ENCODE measurements at places on chromosomes 5 and 9.

DNA sequence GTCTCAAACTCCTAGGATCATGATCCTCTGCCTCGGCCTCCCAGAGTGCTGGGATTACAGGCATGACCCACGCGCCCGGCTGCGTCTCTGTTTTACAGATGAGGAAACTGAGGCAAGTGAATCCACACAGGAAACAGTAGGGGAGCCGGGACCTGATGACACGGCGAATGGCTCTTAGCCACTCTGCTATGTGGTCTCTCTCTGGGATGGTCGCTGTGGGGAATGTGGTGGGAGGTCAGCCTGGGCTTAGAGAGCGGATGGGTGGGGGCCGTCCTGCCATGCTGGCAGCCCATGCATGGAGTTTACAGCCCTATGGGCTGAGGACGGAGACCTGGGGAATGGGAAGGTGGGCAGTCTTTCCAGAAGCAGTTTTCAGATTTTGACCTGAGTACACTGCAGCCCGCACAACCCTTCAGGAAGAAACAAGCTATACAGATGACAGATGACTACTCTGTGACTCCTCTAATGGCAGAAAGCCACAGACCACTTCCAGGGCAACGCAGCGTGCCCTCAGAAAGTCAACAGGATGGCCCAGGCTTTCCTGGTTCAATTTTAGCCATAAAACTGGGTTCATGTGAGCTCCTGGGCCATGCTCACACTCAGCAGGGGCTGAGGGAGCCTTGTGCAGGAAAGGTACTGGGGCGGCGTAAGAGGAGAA is 136.1 kb upstream of the RAPGEF1 start:
- DNase-seq = no peak

- DNase-seq = no peak
These were observed 190.9 kb downstream of the RFK start for GRCh38 chr9:76203373-76203772.

GRCh38 chr9:91885746-91886413 is 64.1 kb downstream of the ROR2 start:
- DNase-seq = no peak

DNA sequence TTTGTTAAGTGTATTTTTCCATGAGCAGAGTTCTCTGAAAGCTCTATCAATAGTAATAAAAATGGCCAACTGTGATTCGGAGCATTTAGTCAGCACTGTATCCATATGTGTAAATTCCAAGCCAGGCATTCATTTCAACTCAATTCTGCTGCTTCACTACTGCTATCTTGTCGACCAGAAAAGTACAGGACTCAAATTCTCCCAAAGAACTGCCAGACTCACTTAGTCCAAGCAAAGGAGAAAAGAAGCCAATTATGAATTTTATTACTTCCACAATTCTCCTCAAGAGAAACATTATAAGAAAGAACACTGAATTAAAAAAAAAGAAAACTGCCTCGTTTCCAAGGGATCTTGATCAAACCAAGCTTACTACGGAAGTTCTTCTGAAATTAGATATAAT is 906.3 kb upstream of the DMAC1 start:
- no peak for DNase-seq

DNA sequence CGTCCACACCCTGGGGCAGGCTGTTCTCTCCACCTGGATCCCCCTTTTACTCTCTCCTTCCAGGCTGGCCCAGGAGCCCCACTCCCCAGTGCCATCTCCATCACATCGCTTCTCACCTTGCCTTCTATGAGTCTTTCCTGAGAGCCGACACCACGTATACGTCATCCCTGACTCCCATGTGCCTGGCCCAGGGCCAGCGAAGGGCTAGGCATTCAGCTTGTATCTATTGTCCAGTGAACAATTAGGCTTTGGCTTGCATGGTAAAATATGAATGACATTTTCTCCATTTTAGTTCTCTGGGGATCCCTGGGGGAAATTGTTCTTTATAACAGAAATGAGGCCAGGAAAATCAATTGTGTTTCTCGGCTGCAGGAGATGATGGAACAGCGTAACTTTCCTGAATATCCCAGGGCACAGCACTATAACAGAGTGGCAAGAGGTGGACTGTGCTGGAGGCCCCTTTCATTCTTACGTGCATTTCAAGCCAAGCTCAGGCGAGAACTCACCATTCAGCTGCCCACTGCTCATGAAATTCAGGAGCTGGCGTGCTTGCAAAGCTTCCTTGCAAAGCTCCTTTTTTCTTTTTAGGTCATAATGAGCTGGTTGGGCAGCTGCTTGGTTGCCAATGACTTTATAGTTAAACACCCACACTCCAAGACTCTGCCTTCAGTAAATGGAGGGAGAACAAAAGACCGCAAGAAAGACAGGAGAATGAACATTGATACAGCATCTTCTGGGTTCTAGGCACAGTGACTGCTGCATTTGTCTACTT is 37.7 kb downstream of the NSG2 start:
- no peak for DNase-seq

DNA sequence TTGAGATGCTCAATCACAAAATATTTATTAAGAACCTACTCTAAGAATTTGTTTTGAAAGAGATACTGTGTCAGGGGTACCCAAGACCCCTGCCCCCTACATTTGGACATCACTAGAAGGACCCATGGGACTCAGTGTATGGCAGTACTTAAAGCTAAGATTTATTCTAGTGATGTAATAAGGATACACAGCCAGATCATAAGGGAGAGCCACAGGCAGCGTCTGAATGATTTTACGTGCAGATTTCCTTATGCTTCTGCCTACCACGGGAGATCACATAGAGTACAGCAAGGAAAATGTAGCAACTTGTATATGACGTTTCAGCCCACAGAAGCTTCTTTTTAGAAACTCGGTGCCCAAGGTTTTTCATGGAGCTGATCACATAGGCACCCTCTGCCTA is 172.9 kb downstream of the DEPDC1B start:
- DNase-seq = no peak

DNA sequence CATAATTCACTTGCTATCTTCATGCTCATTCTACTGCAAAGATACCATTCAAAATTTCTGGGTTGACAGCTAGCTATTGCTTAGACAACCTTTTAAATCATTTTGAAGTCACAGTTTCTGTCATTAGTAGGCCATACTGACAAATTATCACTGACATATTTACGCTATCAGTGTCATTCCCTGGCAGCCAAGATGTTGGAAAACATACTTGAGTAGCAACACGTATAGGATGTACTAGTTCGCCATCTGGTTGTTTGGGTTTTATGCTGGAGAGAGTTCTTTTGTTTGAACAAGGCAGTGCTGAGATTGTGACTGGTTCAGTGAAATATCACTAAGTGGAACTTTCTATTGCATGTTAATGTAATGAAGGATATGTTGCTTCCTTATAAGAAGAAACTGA is 621.9 kb downstream of the DTWD2 start:
- no peak for DNase-seq

DNA sequence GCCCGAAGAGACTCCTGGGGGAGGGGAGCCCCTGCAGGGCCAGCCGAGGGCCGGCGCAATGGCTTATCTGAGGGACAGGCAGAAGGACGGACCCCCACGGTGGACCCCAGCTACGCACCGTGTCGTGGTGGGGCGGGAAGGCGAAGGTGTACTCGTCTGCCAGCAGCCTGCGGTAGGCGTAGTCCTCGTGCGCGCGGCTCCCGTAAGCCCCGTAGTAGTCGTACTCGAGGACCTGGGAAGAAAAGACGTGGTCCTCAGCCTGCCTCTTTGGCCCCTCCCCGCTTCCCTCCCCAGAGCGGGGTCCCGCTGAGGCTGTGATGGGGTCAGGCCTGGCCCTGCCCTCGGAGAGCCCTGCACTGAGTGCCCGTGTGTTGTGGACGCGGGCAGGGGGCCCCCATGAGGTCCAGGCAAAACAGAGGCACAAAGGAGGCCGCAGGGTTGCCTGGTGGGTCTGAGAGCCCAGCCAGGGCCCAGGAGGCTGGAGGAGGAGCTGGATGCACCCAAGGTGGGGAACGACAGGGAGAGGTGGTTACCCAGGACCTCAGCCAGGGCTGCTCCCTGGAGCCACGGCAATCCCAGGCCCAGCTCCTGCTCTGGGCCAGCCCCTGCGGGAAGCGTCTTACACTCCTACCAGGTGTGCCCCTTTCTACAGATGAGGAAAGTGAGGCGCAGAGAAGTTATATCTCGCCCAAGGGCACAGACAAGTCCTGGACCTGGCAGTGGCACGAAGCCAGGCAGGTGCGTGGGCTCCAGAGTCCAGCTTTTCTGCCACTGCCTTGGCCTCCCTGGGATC is 35.2 kb downstream of the SARDH start:
- no peak for DNase-seq

DNA sequence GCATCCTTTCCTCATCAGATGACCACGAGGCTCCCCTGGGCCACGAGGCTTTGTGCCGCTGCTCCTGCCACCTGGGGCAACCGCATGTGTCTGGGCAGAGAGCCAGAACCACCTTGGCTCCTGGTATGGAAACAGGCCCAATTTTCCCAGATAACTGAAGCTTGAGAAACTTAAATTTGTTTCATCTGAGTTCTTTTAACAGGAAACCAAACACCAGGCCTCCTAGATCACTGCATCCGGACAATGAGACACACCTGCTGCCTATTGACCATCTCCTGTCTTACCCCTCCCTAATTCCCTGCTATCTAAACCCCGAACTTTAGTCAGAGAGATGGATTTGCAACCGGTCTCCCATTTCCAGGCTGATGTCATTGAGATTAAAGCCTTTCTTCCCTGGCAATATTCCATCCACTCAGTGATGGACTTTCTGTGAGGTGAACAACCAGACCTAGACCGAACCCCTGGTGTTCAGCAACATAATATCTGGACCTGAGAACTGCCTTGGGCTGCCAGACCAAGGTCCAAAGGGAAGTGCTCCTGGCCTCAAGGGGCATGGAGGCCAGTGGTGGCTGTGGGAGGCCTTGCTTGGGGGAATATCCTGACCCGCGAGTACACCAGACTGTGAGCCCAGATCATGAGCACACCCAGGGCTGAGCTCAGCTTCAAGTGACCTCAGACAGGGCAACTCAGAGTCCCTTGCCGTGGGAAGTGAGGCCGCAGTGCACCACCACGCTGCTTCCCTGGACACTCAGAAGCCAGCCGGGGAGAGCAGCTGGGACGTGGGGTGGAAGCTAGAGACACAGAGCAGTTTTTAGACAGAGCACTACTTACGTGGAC is 199.7 kb downstream of the HSPA4 start:
- no peak for DNase-seq

DNA sequence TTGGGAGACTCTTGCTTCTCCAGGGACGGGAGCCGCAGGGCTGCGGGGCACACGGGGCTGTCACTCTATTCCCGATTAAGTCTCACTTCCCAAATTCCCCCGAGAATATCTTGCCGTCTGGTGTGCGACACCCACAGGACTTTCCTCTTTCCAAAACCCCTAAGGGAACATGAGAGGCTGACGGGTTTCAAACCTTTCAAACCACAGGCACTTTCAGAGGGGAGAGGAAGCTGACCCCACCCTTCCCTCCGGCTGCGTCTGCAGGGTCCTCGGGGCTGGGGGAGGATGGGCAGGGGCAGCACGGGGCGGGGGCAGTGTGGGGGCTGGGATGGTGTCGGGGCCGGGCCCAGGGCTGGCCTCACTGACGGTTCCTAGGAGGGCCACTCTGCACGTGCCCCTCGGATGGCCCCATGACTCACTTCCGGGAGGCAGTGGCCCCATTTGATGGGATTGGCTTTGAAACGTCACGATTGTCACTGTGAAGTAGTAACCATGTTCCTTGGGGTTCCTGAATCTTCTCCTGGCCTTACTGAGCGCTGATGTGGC is 38.2 kb downstream of the SLC9A3 start:
- no peak for DNase-seq

GRCh38 chr9:86126998-86127972 is 27.9 kb upstream of the GOLM1 start:
- DNase-seq = no peak

DNA sequence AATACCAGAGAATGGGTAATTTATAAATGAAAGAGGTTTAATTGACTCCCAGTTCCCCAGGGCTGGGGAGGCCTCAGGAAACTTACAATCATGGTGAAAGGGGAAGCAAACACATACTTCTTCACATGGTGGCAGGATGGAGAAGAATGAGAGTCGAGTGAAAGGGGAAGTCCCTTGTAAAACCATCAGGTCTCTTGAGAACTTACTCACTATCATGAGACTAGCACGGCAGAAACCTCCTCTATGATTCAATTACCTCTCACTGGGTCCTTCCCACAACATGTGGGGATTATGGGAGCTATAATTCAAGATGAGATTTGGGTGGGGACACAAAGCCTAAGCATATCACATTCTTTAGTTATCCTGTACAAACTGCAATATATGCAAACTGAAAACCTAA is 609.4 kb downstream of the MTRR start:
- DNase-seq = no peak

GRCh38 chr5:170223906-170224305 is 8.9 kb upstream of the C5orf58 start:
- no peak for DNase-seq

DNA sequence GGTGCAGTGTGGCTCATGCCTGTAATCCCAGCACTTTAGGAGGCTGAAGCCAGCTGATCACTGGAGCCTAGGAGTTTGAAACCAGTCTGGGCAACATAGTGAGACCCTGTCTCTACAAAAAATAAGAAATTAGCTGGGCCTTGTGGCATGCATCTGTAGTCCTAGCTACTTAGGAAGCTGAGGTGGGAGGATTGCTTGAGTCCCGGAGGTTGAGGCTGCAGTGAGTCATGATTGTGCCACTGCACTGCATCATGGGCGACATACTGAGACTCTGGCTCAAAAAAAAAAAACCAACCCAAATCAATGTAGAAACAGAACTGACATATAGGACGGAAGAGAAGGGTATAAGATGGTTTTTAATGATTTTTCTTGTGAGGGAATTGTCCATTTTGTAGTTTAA is 27.7 kb downstream of the G3BP1 start:
- no peak for DNase-seq

- no peak for DNase-seq
These were observed 32.5 kb upstream of the ABLIM3 start for GRCh38 chr5:149108651-149109280.

GRCh38 chr5:122351416-122352157 is 39.5 kb downstream of the SNCAIP start:
- DNase-seq = no peak

DNA sequence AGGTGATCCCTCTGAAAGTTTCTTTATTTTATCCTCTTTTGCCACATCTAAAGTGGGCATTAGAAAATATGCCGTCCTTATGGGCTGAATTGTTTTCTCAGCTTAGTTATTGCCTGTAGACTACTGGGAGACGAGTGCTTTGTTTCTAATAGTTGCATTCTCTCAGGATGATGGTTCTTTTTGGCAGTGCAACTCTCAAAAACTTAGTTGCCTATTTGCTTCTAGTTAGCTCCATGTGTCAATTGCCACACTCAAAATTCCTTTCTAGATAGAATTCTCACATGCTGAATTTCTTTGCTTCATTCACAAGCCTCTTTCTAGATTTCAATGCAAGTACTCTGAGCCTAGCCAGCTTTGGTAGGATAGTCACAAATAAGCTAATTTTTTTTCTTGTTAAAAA is 155.5 kb downstream of the FGF10 start:
- DNase-seq = no peak
